ENCODE measurements at places on chromosomes 2 and 18.
A peak's percentile ranks its signal among the peaks of the same experiment; 100 is the strongest.

DNA sequence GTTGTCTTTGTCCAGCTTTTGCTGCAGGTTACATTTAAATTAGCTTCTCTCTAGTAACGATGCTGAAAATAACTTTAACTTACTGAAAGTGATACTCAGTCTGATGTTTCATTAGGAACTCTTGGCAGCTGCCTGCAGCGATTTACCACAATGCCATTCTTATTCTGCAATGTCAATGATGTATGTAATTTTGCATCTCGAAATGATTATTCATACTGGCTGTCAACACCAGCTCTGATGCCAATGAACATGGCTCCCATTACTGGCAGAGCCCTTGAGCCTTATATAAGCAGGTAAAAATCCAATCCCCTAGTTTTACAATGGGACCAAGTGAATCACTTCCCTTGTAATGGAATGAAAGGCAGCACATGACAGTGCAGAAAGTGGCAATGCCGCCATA is 16.3 kb upstream of the MFF start:
- DNase-seq = peak; percentile 9

DNA sequence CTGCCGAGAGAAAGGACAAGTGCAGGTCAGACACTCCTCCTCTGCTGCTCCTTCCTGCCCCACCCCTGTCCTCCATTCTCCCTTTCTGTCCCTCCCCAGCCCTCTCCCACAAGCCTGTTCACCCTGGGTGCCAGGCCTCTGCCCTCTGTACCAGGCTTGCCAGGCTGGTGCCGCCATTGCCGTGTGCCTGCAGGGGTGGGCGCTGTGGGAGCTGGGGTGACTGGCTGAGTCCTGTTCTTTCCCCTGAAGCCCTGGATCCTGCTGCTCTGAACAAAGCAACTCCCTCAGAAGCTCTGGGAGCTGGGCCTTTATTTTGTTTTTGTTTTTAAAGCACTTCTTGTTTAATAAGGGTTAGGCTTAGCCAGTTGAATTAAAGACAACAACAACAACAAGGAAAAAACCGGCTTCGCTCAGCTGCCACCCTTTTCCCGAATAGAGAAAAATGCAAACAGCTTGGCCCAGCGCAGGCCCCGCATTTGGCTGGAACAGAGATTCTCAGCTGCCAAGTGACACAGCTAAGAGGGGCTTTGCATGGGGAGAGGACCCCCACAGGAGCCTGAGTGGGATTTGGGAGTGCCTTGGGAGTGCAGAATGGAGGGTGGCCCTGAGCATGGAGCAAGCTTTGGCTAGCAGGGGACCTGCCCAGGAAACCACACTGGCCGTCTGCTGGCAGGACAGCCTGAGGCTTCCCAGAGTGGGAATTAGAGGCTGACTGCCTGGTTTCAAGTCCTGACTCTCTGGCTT is 9.1 kb downstream of the PCARE start:
- no peak for DNase-seq

DNA sequence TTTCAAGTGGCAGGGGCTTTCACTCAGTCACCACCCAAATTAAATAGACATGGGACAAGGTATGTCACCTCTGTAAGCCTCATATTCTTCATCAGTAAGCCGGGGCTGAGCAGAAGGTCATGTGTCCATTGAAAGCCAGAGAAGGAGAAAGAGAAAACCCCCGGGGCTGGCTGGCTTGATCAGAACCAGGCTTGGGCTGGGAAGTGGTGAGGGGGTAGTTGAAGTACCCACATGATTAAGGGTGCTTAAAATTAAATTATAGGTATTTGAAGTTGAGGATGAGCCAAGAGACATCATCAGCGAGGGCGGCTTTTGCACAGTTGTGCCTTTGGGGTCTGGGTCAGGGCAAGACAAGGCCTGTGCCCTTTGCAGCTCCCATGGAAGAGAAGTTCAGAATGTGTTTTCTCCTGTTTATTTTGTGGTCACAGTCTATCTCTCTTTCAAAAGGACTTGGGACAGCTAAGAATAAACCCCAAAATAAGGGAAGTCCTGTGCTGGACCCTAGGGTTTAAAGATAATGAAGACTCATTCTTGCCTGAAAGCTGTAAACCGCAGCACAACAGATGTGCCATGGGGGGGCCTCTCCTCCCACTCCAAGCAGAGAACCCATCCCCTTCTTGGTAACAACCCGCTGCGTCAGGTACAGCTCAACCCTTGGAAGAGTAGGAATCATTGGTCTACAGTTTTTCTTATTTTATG is 10.7 kb downstream of the DBI start:
- DNase-seq = no peak

GRCh38 chr2:190685333-190685732 is 36.5 kb downstream of the NAB1 start:
- no peak for DNase-seq

DNA sequence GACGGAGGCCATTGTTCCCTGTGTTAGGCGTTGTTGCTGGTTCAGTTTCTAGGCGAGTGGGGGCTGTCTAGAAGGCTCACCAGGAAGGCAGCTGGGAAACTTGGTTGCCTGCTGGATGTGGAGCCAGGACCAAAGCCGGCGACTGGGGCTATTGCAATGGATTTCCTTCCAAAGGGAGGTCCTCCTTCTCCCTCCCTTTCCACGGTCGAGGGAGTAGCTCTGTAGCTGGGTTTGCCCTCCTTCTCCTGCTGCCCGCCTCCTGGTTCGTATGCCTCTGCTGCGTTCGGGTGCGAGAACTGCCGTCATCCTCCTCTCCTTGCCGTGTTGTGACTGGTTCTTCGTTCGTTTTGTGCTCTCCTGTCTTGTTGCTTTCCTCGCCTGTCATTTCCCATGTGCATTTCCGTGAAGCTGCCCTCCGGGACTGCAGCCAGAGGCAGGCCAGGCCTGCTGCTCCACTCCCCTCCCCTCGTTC is 203.4 kb downstream of the NEDD4L start:
- DNase-seq = no peak

DNA sequence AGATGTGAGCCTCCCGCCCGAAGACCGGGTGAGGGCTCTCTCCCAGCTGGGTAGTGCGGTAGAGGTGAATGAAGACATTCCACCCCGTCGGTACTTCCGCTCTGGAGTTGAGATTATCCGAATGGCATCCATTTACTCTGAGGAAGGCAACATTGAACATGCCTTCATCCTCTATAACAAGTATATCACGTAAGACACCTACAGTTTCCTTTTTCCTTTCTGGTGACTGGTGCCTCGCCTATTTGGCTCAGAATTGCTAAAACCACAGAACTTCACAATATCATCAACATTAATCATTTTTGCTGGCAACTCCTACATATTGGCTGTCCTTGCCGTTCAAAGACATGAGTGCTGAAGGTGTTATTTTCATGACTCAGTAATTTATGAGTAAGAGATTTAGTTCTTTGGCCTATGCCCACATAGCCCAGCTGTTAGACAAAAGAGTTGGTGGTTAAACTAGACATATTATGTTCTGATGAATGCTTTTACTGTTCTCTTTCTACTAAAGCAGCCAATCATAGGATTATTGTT is 2.2 kb downstream of the STAMBP start:
- peak; percentile 71 for DNase-seq

DNA sequence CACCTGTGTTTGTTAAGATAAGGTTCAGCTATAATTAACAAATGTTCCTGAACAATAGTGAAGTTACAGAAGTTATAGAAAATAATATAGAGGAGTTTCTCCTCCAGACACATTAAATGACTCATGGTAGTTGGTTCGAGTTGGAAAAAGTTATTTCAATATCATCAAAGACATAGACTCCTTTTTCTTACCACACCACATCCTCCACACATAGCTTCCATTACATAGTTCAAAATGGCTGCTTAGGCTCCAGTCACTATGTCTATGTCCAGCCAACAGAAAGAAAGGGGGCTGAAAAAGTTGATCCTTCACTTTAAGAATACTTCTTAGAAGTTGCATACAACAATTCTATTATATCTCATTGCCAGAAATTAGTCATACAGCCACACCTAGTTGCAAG is 50.7 kb downstream of the DYNAP start:
- no peak for DNase-seq

- peak; percentile 35 for DNase-seq
Measured at GRCh38 chr2:20225294-20226151, 593 bp upstream of the SDC1 start.

GRCh38 chr2:127582863-127583861 is 47.7 kb downstream of the MYO7B start:
- DNase-seq = no peak

DNA sequence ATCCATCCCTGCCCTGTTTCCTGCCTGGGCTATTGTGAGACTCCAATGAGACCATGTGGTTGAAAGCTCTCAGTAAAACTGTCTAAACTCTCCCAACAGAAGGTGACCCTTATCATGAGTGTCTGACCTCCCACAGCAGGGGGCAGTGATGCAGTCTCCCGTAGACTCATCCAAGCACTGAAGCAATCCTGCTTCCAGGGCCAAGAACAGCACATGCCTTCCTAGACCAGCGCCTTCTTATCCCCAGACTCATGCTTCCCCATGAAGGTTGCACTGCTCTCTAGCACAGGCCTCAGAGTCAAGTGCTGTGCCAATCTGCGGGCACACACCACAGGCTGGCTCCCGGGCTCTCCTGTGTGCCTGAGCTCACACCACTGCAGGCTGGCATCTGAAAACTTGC is 112.3 kb downstream of the TNS1 start:
- peak; percentile 82 for DNase-seq

DNA sequence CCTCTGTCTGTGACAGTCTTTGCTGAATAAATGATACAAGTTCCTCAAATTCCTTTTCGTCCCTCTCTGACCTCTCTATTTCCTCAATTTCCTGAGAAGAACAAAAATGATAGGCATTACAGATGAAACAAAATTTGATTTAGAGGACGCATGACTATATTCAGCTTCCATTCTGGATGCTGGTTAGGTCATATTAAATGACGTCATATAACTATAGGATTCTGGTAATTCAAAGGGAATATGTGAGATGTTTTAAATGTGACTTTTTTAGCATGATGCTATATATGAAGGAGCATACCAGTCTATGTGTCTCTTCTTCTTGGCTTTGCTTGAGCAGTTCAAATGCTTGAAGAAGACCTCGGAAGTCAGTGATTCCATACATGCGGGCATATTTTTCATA is 102.3 kb downstream of the TTN start:
- DNase-seq = no peak

GRCh38 chr2:227849906-227850305 is 21.5 kb upstream of the DAW1 start:
- DNase-seq = peak; percentile 11

DNA sequence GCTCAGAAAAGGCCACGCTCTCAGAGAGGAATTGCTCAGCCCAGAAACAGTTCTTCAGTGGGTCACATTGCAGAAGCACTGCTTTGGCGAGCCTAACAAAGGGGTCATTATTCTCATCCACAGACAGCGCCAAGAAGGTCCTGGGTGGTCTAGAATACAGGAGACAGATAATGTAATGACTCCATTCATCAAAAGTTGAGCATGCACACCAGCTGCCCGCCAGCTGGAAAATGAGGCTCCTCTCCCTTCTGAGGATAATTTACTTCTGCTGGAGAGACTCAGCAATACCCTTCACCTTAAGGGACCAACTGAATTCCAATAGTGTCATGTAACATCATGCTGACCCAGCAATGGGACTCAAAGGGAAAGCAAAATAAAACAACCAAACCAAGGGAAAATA is 79.9 kb downstream of the TRIB2 start:
- no peak for DNase-seq

- DNase-seq = peak; percentile 27
Measured at GRCh38 chr2:191362841-191363240, 117.6 kb downstream of the MYO1B start.

DNA sequence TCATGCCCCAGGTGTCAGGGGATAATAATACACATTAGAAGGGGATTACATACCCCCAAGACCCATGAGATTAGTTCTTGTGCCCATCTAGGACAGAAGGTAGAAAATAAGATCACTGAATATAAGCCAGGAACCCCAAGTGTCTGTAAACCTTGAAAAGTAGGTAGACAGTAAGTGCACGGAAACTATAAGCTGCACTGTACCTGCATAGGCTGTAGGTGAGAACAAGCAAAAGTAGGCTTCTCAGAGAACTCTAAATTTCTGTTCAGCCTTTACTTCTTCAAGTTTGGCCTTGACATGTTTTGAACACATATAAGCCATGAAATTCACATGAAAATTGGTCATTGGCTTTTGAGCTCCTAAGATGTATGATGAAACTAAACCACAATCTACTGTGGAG is 113.0 kb upstream of the FSIP2 start:
- DNase-seq = no peak

GRCh38 chr2:7819850-7820249 is 862.0 kb upstream of the ID2 start:
- no peak for DNase-seq

DNA sequence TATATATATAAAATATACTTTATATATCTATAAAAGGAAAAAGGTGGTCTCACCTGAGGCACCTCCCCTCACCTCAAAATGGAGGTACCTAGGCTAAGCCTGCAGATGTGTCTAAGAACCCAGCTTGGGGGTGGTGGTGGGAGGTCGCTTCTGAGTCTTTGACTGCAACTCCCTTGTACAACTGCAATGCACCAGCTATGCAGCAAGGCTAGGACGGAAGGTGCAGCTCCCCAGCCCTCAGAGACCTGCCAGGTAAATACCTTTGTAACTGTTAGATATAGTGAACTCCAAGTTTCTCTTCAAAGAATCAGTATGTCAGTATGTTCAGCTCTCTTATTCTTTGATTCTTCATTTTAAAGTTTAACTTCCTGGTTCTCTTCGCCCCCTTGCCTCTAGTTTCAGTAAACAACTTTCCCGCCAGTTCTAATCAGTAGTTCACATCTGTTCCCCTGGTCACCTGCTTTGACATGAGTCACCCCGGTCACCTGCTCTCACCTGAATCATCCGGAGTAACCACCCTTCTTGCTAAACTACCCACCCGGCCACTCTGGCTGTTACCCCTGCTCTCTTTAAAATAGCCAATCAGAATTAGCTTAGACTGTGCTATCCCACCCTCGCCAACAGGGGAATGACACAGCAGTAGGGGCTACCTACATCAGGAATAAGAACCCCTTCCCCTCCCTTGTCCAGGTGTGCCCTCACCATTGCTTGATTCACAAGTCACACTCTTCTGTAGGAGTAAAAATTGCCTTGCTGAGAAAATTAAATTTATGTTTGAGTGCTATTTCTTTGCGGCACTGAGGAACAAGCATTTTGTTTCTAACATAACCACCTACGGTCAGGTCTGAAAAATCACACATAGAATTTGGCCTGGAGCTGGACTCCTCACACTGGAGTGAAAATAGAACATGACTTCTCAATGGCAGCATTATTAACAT is 24.7 kb upstream of the IMPA2 start:
- no peak for DNase-seq

- no peak for DNase-seq
Measured at GRCh38 chr18:38879871-38880270, 1314.3 kb upstream of the CELF4 start.

- DNase-seq = no peak
Measured at GRCh38 chr2:61456070-61456745, 14.7 kb downstream of the USP34 start.
